EH (cell line): ENCODE measurements at places on chromosomes 5 and 9.

DNA sequence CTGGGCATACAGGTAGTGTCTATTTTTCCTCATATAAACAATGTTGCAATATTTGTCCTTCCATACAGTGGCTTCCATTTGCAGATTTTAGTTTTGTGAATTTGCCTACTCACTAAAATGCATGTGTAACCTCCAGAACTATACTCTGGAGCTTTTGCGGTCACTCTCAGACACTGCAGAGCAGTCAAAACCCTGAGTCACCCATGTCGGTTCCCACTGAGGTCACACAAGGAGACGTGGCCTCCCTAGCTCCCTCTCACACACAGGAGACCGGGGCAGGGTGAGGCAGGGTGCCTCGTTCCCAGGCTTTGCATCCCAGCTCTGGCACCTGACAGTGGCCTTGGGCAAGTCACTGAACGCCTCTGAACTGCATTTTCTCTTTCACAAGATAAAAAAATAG lies 55.5 kb upstream of the ZNF354A start:
- peak; percentile 54 for DNase-seq

DNA sequence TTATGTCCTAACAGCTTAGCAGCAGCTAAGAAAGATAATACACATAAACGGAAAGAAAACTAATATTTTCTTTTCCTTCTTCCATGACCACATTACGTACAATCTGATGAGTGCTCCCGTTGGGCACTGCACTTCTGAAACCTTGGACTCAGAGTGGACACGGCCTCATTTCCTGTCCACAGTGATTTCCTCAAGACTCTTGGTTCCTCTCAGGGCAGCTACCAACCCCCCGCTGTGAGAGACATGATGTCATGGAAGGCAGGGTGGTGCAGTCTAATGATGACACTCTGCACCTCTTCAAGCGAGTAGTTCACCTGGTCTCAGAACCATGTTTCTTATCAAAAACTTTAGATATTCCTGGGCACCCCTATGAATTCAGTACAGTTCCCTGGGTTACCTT lies 68.7 kb upstream of the CTSL start:
- DNase-seq, result peak; percentile 7

GRCh38 chr9:88421348-88421747 lies 33.1 kb downstream of the SPIN1 start:
- no peak for DNase-seq

- DNase-seq, result no peak
These were observed 63.8 kb downstream of the PDZD2 start for GRCh38 chr5:31702712-31703111.

GRCh38 chr5:174348311-174348981 lies 302.9 kb downstream of the NSG2 start:
- peak; percentile 33 for DNase-seq

DNA sequence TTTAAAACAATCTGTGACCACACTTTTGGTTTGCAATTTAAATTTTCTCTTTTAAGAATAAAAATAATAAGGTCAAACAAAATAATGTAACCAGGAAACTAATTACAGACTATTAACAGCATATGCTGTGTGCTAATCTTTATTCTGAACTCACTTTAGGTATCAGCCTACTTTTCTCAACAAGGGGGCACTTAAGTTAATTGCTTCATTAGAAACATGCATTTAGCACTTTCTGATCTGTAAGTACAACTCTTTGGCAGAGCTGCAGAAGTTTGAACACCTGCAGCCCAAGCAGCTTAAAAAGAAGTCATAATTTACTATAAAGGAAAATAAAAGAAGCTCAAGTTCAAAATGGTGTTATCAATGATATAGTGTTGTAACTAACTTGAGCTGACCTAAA lies 21.7 kb downstream of the XRCC4 start:
- no peak for DNase-seq

DNA sequence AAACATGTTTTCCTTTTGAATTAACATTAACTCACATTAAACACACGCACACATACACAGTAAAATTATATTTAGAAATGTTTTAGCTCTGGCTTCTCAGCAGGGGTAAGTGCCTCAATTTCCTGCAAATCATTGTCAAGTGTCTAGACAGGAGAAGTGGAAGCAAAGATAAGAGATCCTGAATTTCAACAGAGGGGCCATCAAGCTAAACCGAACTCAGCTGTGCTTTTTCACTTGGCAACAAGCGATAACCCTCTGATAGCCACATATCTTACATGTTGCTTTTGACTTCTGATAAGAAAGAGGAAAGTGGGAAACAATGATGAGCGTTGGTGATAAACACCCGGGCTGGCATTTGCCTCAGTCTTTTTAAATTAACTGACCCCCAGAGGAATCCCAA lies 79.7 kb upstream of the SPDL1 start:
- DNase-seq, result no peak

DNA sequence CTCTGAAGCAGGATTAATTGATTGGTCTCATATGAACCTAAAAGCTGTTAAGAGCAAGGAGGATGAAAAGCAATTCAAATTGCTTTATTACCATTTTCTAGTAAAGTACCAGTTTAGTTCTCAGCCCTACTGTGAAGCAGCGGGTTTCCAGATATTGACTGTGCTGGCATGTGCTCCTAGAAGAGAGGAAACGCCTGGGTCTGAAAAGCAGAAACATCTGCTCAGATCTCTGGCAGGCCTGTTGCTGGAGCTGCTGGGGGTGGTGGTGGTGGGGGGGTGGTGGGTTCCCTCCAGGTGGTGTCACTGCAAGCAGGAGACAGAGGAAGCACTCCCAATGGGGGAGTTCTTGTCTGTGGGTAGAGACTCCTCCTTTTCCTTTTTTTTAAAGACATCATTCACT lies 105.5 kb upstream of the ZNF462 start:
- DNase-seq, result no peak

- DNase-seq, result no peak
These were observed 6.7 kb upstream of the PDE6A start for GRCh38 chr5:149951138-149951749.

DNA sequence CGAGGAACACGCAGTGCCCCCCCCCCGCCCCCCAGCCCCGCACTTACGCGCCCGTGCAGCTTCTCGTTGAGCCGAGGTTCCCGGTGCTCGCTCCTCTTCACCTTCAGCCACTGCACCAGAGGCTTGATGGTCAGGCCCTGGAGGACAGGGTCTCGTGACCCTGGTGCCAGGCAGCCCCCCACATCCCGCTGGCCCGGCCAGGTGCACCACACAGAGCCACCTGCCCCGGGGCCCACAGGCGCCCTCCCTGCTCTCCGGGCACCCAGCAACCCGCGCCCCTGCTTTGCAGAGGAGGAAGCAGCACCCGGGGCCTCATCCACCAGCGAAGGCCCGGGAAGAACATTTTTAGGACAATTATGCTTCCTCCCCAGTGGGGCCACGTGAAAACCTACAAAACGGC lies 39.0 kb downstream of the EXOC3 start:
- DNase-seq, result no peak

DNA sequence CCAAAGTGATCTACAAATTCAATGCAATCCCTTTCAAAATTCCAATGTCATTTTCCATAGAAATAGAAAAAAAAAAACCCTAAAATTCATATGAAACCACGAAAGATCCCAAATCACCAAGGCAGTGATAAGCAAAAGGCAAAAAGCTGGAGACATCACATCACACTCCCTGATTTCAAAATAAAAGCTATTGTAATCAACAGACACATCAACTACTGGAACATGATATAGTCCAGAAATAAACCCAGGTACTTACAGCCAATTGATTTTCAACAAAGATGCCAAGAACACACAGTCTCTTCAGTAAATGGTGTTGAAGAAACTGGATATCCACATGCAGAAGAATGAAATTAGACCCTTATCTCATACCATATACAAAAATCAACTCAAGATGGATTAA lies 224.0 kb downstream of the WDR70 start:
- DNase-seq, result no peak

- peak; percentile 18 for DNase-seq
These were observed 249.8 kb upstream of the ZNF608 start for GRCh38 chr5:124996023-124996763.

GRCh38 chr9:6630502-6631206 lies 14.9 kb downstream of the GLDC start:
- DNase-seq, result no peak

DNA sequence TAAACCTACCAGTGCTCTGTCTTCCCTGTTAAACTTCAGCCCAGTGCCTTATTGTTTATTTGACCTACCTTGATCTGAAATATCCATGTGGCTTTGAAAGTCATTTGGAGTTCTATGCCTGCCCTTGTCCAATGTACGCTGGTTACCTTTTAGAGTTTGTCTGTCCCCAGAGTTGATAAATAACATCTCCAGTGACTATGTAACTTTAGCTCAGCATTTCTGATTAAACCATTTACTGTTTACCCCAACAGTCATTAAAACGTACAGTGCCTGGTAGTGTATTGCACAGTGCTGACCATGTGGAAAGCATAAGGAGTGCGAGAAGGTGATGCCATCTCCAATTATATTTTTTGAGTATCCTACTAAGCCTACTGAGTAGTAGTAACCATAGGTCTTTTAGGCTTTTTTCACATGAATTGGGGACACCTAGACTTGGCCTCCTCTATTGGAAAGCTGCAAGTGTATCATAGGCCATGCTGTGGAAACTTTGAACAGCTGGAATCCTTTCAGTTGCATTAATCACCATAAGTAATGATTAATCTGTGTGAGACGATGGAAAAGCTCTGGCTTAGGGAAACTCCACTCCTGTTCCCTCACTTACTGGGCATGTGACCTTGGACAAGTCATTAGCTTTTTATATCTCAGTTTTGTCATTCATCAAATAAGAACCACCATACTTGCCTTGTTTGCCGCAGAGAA lies 93.5 kb downstream of the MAST4 start:
- DNase-seq, result no peak

DNA sequence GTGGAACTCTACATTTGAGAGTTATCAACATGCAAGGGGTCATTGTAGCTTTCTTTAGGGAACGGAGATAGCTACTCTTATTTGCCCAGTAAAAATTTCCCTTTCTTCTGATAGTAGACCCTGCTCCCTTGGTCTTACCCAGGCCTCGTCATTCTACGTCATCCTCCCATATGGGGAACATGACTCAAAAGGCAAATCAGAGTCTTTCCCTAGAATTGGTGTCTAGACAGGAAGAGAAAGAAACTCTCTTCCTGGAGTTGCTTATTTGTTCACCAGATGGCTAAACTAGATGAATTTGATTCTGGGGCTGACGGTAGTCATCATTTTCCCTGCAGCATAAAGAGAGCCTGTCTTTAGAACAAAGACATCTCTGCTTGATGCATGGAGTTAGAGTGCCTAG lies 12.2 kb upstream of the SLC38A9 start:
- no peak for DNase-seq

- DNase-seq, result no peak
These were observed 68.7 kb upstream of the SIMC1 start for GRCh38 chr5:176169393-176170063.

DNA sequence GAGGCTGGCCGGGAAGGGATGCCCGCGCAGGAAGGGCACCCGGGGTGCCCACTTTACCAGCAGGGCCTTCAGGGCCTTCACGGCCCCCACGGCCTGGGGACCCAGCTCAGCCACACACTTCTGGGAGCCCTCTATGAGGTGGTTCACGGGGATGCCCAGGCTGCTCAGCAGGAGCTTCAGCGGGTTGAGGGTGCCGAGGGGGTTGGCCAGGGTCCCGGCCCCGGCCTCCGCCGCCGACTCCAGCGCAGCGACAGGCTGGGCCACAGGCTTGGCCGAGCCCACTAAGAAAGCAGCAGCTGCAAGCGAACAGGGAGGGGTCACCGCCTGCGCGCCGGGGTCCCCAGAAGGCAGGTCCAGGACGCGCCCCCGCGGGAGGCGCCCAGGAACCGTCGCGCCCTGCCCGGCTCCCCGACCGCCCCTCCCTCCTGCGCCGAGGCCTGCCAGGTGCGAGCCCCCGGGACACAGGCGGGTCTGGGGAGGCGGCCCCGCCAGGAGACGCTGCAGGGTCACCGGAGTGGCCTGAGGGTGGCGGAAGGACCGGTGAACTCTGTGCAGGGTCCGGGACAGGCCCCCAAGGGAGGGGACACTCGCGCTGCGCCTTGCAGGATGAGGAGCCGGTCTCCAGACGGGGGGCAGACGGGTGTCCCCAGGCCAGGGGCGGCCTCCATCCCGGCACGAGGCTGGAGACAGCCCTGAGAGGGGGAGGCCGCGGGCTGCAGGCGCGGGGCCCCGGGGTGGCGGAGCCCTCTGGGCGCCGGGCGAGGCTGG lies 572 bp downstream of the SCGB3A1 start:
- DNase-seq, result no peak

- DNase-seq, result peak; percentile 7
These were observed 320.9 kb upstream of the KLF4 start for GRCh38 chr9:107810461-107810961.

DNA sequence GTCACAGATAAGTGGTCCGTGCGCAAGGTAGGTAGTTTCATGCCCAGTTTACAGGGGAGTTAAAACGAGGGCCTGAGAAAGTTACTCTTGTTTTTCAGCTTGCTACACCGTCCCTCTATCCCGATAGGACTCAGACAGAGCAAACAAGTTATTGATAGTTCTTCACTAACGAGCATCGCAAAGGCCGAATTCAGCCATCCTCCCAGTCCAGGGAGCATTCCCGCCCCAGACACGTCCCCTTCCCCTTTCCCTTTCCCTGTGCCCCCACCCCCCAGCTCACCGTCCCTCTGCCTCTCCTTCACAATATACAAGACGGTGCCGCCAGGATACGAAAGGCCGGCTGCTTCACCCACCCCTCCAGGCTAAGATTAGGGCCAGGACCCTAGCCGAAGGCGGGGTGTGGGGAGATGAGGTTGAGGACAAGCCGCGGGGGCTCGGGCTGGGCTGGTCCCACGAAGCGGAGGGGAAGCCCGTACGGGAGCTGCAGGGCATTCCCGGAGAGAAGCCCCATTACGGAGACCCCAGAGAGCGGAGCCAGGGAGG lies 599 bp downstream of the KIAA1191 start:
- DNase-seq, result peak; percentile 25

DNA sequence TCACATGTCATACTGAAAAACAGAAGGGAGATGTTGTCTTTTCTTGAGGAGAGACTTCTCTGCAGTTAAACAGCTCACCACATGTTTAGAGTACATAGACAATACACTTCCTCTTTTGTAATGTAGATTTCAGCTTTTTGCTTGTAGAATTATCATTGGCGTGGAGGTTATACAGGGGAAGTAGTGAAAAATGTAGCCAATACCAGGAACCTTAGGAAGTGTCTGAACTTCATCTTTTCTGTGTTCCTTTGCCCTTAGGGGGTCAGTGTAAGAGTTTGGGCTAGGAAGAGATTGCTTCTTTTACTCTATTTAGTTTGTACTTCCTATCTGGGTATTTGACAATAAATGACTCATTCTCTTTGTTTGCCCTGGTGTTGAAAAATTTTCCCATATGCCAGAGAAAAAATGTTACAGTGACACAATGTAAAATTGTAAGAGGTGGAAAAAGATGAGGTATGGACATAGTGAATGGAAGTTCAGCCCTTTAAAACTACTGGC lies 21.0 kb upstream of the CDKN2B start:
- DNase-seq, result peak; percentile 77

- no peak for DNase-seq
These were observed 465.0 kb downstream of the BNC2 start for GRCh38 chr9:16405421-16405820.
